ENCODE measurements at places on chromosomes 2 and 18.

DNA sequence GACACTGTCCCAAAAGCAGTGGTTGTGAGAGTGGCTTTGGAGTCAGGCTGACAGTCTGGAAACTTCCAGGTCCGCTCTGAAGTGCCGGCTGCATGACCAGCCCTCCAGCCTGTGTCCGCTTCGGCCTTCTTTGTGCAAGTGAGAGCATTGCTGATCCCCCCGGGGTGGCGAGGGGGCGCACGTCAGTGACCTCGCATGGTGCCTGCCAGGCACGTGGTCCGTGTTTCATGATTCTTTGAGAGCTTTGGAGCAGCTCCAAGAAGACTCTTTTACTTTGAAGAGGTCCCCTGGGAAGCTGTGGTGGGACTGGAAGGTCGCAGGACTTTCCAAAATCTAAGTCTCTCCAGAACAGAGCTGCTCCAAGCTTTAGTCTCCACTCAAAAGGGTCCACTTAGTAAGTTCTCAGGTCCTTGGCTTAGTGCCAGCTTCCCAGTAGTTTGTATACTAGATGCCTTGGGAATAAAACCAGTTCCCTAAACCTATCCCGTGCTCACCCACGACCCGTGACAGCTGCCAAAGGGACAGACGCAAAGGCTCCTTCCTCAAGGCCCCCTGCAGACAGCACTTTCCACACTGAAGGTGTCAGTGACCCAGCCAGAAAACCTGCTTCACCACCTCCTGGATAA is 68.8 kb downstream of the ADI1 start:
- DNase-seq, result no peak

DNA sequence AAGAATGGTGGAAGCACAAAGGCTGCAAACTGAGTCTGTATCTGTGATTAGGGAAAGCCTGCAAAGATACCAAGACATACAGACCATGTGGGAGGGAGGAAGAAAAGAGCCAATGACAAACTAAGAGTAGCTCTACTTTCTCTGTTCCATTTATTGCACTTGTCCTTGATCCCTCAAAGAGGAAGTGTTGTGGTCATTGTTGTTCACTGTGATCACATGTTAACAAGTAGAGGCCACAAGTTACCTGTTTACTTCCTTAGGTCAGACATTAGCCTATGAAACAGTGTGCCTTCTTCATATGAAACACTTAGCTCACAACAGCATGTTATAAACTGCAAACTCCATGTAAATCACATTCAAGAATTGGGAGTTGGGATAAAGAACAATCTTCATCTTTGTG is 32.6 kb downstream of the MAP2 start:
- no peak for DNase-seq

GRCh38 chr2:212683346-212684097 is 144.9 kb upstream of the ERBB4 start:
- DNase-seq, result no peak

- no peak for DNase-seq
Measured at GRCh38 chr2:224709301-224709700, 6.9 kb downstream of the CCDC195 start.

DNA sequence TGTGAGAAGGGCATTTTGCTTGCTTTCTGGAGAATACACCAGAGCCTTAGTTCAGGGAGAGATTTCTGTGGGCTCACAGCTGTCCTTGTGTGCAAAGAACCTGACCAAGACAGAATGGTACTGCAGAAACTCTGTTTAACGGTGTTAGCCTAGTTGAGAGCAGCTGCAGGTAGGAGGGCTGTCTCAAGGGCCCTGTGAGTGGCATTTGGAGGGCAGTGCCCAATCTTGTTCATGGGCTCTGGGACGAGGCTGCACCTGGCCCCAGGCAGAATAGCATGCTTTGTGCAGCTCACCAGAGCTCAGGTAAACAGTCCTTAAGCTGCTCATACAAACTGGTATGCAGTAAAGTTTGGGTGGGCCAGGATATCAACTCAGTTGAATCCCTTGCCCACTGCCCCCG is 16.9 kb upstream of the RGPD4 start:
- no peak for DNase-seq

DNA sequence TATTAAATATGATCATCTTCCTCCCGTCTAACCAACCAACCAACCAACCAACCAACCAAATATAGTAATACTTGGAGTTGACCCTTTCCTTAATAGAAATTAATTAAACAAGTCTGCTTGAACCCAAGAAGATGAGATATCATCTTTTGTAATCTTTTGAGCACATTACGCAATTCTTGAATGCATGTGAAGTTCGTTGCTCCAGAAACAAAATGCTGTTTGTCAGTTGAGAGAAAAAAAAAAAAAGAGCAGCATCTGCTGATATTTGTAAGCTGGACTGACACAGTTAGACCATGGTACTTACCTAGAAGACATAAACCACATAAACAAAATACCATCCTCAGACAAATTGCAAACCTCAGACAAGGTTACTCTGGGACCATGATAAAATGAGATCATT is 9.2 kb upstream of the SERPINB2 start:
- DNase-seq, result no peak

- DNase-seq, result no peak
Measured at GRCh38 chr2:66481100-66481549, 46.2 kb downstream of the MEIS1 start.

DNA sequence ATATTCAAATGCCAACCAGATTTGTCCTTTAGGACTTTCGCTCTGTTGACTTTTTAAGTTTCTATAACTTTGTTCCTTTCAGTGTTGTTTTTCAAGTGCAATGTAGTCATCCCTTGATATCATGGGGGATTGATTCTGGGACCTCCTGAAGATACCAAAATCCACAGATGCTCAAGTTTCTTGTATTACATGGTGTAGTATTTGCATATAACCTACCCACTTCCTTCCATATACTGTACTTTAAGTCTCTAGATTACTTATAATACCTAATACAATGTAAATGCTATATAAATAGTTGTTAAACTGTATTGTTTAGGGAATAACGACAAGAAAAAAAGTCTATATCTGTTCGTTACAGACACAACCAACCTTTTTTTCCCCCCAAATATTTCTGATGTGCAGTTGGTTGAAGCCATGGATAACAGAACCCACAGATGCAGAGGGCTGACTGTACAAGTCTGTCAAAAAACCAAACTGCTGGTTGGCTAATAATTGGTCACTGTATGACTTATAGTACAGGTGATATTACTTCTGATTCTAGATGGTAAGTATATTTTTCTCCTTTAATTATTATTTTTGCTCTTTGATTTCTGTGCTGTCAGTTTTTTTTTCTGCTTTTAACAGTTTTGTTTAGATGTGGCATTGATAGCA is 201.7 kb upstream of the STON1 start:
- no peak for DNase-seq

- peak; percentile 49 for DNase-seq
Measured at GRCh38 chr2:177906041-177906718, 166.4 kb downstream of the PDE11A start.

- DNase-seq, result no peak
Measured at GRCh38 chr18:40911582-40912254, 1043.3 kb upstream of the PIK3C3 start.

DNA sequence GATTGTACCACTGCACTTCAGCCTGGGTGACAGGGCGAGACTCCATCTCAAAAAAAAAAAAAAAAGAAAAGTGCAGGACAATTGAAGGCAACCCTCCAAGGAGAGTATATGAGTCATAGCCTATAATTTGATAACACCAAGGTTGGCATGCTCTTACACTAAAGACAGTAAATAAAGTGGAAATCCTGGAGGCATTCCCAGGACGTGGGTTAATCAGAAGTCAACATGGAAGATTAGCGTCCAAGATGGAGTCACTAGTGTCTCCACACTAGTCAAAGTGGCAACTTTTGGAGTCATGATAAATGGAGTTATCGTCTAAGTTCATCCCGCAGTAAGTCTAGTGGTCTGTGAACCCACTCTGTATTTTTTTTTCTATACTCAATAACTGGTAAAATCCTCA is 21.2 kb upstream of the UGGT1 start:
- DNase-seq, result no peak
